ENCODE measurements at places on chromosomes 7 and 10.

- peak; percentile 36 for DNase-seq
Observed at GRCh38 chr7:80273327-80273726, 138.7 kb downstream of the GNAI1 start.

DNA sequence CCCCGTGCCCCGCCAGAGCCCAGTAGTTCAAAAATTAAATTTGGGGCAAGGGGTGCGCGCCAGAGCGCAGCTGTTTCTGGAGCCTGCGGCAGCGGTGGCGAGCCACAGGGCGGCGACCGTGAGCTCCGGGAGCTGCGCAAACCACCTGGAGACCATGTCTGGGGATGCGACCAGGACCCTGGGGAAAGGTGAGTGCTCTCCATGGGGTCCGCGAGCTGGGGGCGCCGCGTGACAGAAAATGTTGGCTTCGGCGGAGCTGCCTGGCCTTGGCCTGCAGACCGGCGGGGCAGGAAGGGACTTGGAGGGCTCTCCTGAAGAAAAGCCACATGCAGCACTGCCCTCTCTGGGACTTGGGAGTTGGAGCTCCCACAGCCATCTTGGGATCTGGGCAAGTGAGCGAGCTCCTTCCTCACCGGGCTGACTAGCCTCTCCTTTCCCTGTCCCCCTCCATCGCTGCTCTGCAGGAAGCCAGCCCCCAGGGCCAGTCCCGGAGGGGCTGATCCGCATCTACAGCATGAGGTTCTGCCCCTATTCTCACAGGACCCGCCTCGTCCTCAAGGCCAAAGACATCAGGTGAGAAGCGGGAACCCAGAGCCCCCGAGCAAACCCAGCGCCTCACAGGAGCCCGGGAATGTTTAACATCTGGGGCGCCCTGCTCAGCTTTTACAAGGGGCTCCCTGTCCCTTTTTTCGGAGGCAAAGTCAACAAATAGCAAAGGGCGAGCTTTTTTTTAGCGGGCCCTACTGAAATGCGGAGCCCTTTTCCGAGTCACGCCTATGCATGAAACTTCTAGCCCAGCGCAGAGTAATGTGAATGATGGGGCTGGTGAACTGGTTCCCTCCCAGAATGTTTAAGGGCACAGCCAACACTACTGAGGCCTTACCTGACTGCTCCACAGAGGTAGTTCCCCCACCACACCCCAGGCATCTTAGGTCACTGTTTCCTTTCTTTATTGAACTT lies 6.1 kb downstream of the GSTO2 start:
- peak; percentile 88 for DNase-seq

DNA sequence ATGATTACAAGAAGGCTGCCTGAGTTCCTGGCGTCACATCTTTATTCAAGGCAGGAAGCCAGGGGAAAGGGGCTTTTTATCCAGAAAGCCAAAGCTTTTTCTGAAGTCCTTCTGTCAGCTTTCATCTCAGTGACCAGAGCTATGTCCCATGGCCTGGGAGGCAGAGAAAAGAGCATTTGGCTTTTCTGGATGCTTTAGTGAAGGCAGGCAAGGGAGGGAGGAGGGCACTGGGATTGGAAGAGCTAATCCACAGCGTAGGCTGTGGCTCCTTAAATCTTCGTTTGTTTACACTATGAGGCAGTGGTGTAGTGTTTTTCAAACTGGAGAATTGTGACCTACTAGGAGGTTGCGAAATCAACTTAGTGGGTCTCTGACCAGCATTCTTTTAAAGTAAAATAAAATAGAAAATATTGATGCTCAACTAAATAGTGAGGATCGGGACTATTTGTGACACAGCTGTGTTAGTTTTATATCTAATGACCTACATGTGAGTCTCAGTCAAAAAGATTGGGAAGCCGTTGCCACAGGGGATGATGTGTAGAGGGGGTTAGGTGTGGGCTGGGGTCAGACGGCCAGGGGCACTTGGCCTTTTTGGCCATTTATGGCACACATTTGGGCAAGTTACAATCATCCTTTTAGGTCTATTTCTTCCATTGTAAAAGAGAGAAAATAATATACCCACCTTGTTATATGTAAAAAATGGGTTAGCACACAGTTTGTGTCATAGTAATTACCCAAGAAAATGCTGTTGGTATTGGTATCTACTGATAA lies 14.1 kb downstream of the CRYGN start:
- no peak for DNase-seq

- no peak for DNase-seq
Observed at GRCh38 chr10:87979847-87980246, 116.4 kb downstream of the PTEN start.

- no peak for DNase-seq
Observed at GRCh38 chr10:45408421-45409319, 34.7 kb downstream of the ALOX5 start.

- DNase-seq, result no peak
Observed at GRCh38 chr10:34343764-34344163, 471.3 kb downstream of the PARD3 start.

- no peak for DNase-seq
Observed at GRCh38 chr7:44978511-44979366, at the start of gene MYO1G. Gene MYO1G (minus strand): TSS chr7:44979015. CDS start chr7:44978961, 54 bp downstream.

All from RWPE1 (cell line).